Suprapubic skin (tissue), 4 donors: ENCODE measurements at places on chromosomes 12 and 14. TPM values are rescaled to one million over a fixed set of nuclear protein-coding genes. Genes with fewer than 3 reads are reported as not detected.

GRCh38 chr12:104280111-104280510 lies 23.4 kb upstream of the EID3 start:
- H3K4me1 ChIP-seq: peaks cover 8% of the 10 kb centered on the region
- H3K27me3 ChIP-seq: no peaks in the 10 kb centered on the region
- DNase-seq: no peak
- H3K36me3 ChIP-seq: no peaks in the 10 kb centered on the region
- H3K27ac ChIP-seq: no peak overlapping the region

- H3K27me3 ChIP-seq: no peaks in the 10 kb centered on the region
- H3K4me1 ChIP-seq: no peaks in the 10 kb centered on the region
- no peaks in the 10 kb centered on the region for H3K36me3 ChIP-seq
- DNase-seq: no peak
- no peak overlapping the region for H3K27ac ChIP-seq
Measured at GRCh38 chr14:21643407-21643806, 8.7 kb upstream of the OR10G2 start.

DNA sequence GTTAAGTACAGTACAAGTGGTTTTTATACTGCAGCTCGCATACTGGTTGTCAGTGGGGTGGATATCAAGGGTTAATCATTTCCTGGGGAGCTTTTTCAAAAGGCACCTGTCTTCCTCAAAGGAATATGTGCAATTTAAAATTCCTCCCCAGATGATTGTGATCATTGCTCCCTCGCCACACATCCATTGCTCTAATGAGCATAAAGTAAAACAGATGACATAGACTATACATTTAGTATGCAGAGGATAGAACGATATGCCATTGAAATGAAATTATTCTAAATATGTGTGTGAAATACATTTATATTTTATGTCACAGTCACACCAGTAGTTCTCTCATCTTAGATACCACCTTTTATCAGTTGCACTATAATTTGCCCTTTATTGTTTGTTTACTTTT lies 36.4 kb upstream of the KCNMB4 start:
- H3K27ac ChIP-seq: no peak overlapping the region
- peaks cover 5% of the 10 kb centered on the region for H3K36me3 ChIP-seq
- no peak overlapping the region for H3K4me3 ChIP-seq
- no peaks in the 10 kb centered on the region for H3K27me3 ChIP-seq

GRCh38 chr12:106760184-106760531 lies 14.3 kb upstream of the RIC8B start:
- no peak overlapping the region for H3K27ac ChIP-seq
- no peaks in the 10 kb centered on the region for H3K36me3 ChIP-seq
- no peaks in the 10 kb centered on the region for H3K27me3 ChIP-seq
- H3K4me3 ChIP-seq: no peak overlapping the region

DNA sequence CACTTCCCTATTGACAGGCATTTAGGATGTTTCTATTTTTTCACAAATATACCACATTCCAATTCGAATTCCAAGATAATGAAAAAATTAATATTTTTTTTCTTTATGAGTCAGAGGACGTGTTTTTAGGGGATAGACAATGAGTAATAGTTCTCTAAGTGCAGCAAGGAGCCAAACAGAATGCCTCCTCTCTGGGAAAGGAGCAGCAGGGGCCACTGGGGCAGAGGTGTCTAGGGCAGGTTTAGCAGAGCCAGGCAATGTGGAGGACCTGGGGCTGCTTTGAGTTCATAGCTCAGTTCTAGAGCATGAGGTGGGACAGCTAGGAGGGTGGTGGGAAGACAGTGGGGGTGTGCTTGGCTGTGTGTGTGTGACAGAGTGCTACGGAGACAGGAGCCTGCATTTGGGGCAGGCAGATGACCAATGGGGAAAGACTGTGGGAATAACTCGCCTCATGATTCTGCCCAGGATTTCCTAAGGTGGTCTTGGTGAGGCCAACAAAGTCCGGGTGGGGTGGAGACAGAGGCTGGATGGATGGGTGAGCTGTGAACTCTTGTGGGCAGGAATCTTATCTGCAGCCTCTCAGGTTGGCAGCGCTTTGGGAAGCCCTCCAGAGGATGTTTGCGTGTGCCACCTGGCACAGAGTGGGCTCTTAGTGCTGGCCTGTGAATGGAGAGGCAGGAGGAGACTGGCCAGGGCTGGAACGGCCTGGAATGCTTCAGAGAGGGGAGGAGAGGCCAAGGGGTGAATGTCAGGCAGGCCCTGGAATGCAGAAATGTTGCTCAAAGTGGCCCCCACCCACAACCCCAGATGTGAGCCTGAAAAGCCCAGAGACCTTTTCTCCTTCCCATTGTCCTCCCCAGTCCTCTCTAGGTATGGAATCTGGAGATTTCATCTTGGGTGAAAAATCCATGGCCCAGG lies 2.4 kb upstream of the KRT7 start:
- no peaks in the 10 kb centered on the region for H3K36me3 ChIP-seq
- peaks cover 40% of the 10 kb centered on the region for H3K4me1 ChIP-seq
- no peak overlapping the region for H3K4me3 ChIP-seq
- peak; percentile 51 for DNase-seq
- H3K27me3 ChIP-seq: peaks cover 28% of the 10 kb centered on the region

Gene PRH2
- total RNA-seq: not detected

Gene RAD9B
- total RNA-seq: not detected

Gene EXOC3L4
- total RNA-seq: not detected

Gene ASPG
- total RNA-seq: 27.0 TPM

Gene C12orf50
- total RNA-seq: not detected

Gene ZNF891
- 4.6 TPM for total RNA-seq

Gene LTB4R2
- 168 TPM for total RNA-seq
